Stimulated activated CD4-positive, alpha-beta T cell treated with anti-CD3 and anti-CD28 coated beads, Interleukin-4, amount 100 ng/mL, for 1 hour (primary cell): ENCODE measurements at places on chromosomes 1 and 21.

GRCh38 chr1:109290998-109291397 is 8.1 kb upstream of the PSRC1 start:
- DNase-seq: no peak

DNA sequence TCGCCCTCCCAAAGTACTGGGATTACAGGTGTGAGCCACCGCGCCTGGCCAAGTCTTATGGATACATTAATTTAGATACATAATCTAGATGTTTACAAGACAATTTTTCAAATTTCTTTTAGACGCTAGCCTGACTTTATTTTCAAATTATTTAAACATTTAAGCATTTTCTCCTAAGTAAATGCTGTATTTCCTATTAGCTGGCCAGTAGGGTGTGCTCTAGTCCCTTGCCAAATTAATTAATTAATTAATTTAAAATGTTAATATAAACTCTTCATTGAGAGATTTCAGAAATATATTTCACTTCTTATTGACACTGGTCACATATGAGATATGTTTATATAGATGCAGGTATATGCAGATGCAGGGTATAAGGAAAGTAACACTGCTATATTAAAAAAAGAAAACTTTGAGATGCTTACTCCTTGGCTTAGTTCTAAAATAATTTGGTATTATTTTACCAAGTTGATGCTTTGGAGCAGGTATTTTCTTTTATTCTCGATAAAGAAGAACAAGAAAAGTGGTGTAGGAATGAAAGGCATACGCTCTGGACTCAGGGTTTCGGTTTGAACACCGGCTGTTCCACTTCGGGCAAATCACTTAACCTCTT is 5.2 kb upstream of the ERRFI1 start:
- DNase-seq: no peak

DNA sequence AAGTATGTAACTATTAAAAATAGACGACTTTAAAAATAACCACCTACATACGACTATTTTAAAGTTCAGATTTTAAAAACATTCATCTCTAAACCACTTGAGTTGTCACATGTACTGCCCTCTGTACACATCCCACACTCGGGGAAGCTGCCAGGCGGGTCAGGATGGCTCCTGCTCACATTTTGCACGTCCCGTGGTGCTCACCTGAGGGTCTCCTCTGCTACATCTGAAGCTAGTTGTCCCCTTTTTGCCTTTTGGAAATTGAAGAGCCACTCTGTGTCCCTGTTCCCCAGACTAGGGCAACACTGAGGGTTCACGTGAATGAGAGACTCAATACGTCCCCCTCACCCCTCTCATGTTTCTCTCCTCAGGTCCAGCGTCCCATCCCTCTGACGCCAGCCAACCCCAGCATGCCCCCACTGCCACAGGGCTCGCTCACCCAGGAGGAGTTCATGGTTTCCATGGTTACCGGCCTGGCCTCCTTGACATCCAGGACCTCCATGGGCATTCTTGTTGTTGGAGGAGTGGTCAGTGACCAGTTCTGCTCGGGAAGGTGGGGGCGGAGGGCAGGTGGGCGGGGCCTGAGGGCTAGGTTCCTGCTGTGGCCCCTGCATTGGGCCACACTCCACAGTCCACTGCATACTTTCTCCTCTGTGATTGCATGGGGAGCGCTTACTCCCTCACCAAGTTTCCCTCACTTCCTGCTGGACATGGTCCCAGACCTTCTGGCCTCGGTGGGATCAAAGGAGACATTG is 13.0 kb upstream of the MIIP start:
- DNase-seq: no peak

DNA sequence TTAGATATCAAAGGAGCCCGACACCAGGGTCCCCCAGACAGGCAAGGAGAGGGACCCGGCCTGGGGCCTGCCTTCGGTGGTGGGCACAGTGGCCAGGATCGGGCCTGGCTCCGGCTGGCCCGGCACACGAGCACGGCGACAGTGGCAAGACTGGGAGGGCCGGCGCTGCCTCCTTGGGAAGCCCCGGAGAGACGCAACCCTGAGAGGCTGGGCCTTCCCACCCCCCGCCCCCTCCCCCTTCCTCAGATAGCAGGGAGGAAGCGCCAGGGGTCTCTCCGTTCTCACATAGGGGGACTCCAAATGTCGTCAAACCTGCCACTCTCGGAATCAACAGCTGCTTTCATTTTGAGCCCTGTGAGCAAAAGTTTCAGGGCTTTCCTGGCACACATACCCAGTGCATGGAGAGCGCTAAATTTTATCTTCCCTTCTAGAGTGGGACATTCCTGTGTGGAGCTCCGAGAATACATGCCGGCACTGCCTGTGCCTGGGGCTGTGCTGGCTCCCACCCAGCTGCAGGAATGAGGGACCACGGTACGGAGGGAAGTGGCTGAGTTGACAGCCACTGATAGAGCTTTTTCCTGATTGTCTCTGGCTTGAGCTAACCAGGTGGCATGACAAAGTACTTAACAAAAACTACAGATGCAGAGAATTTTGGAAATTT is 62.4 kb downstream of the CD247 start:
- DNase-seq: peak; percentile 58

GRCh38 chr1:99577313-99577712 is 68.6 kb upstream of the PALMD start:
- DNase-seq: no peak

- DNase-seq: no peak
Measured at GRCh38 chr21:38999161-38999560, 184.1 kb downstream of the PSMG1 start.

- no peak for DNase-seq
Measured at GRCh38 chr1:234863551-234863971, 253.6 kb upstream of the IRF2BP2 start.

DNA sequence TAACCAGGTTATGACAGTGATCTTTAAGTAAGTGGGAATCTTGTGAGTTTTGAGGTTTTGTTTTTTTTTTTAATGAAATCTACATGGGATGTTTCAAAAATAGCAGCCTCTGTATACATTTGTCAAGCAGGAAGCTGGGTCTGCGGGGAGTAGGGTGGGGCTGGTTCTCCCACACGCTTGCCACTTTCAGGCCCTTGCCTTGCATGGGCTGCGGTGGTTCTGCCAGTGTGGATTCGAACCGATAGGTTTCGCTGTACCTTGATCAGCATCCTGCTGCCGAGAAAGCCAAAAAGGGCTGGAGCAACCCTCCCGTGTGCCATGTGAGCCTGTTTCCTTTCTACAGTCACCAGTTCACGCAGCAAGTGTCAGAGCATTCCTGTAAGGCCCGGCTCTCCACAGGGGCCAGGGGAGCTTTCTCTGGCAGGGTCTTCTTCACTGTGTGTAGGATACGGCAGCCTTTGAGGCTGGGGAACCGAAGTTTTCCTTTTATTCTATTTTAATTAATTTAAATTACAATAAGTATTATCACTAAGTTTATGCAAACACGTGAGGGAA is 79.2 kb upstream of the SAMD11 start:
- peak; percentile 19 for DNase-seq

DNA sequence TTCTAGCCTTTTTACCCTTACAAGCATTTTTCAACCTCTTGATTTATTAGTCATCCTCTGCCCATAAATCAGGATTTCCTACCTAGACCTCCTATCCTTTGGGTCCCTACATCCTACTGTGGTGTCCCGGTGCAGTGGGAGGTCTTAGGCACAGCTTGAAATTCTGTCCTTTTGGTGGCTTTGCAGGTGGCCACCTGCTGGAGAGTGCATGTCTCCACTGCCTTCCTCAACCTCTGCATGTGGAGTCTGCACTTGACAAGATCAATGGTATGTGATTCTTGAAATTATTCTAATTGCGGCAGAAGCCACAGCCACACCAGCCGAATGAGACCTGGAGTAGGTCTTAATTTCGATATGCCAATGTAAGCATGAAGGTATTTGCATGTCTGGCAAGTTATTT is 11.4 kb upstream of the KCNA3 start:
- DNase-seq: peak; percentile 11

DNA sequence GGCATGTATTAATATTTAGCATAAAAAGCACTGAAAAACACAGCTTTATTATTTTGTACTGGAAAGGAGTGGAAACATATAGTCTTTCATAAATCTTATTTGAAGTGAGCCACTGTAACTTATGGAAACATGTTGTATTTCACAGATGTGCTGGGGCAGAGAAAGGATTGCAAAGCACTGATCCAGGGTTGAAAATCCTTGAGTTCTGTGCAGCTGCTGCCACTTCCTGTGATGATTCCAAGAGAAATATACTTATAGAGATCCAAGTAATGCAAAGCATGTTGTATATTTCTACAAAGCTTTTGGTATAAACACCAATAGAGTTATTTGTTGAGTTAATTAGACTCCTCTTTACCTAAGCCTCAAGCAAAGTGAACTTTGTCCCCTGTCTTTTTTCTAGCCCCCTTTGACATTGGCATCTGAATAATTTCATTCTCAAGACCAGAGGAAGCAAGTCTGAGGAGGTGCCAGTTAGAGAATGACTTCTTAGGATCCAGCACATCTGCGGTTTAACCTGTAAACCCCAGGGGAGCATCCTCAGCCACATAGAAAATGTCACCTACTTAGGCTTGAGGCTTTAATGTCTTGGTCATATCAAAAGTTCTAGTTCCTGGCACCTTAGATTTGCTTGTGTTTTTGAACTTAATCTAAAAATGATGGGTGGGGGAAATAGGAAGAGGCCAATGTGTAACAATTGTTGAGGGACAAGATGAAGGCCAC is 173.3 kb downstream of the FASLG start:
- no peak for DNase-seq

GRCh38 chr1:211951856-211952255 is 83.5 kb downstream of the INTS7 start:
- DNase-seq: no peak

GRCh38 chr1:179195376-179195775 is 34.1 kb downstream of the ABL2 start:
- DNase-seq: no peak

- DNase-seq: peak; percentile 50
Measured at GRCh38 chr1:84772428-84772943, 82.2 kb upstream of the SSX2IP start.

DNA sequence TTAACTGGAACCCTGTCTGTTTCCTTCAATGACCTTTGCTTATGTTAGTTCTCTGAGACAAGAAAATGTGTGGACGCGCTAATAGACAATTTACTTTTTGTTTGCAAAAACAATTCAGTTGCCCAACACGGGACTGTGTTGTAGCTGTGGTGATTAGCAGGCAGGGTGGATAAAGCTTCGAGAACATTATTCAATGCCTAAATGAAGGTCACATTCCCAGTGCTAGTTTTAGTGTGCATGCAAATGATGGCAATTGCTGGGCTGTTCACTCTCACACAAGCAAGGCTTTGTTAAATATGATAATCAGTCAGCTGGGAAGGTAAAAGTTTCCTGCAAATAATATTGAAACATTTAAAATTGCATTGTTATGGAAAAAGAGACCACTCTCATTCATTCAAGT is 188.4 kb downstream of the BACH1 start:
- no peak for DNase-seq

DNA sequence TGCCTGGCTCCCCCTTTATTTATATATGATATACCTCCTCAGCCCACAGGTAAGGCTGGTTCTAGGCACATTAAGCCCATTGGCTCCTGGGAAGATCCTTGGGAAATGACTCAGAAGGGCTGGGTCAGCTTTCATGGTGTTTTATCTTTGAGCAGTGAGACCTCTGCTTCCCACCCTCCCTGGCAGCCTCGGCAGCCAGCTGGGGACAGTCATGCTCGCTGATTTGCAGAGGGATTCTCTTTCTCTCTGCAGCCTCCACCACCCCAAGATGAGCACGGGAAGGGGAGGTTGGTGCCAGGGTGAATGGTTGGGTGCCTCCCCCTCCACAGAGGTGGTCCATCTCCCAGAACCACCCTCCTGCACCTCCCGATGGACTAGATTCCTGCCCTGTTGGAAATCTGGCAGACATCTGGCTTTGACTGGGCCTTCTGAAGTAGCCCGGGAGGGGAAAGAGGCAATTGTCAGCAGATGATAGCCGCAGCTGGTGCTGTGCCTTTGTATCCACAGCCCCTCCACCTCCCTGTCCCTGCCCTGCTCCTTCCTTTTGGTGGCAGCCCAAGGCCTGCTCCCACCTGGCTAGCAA is 24.6 kb downstream of the IER5 start:
- DNase-seq: no peak

DNA sequence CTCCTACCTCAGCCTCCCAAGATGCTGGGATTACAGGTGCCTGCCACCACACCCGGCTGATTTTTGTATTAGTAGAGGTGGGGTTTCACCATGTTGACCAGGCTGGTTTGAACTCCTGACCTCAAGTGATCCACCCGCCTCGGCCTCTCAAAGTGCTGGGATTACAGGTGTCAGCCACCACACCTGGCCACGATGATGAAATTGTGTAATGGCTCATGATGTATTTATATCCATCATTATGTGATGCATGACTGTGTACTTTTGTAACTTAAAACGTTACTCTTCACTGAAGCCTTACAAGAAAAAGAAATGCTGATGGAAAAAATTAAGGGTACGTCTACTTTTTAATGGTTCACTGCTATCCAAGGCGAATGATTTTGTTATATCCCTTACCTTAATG is 7.5 kb downstream of the TARDBP start:
- no peak for DNase-seq

GRCh38 chr1:177274687-177275211 is 104.0 kb downstream of the BRINP2 start:
- no peak for DNase-seq

GRCh38 chr1:179748772-179749171 is 5.7 kb downstream of the FAM163A start:
- no peak for DNase-seq

DNA sequence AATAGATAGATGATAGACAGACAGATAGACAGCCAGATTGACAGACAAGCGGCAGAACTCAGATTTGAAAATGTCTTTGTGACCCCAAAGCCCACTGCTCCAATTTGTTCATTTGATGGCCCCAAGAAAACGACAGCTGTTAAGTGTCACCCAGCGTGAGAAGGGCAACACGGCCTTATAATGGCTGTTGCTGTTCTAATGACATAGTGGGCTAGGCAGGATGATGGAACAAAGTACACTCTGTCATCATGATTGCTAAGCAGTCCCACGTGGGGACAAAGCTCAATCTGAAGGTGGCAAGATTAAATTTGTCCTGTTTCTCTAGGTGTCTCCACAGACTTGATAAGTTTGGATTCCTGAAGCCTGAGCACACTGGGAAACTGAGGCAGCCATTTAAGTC is 112.9 kb downstream of the DAB1 start:
- no peak for DNase-seq

- DNase-seq: no peak
Measured at GRCh38 chr1:210949039-210949438, 184.9 kb downstream of the KCNH1 start.

DNA sequence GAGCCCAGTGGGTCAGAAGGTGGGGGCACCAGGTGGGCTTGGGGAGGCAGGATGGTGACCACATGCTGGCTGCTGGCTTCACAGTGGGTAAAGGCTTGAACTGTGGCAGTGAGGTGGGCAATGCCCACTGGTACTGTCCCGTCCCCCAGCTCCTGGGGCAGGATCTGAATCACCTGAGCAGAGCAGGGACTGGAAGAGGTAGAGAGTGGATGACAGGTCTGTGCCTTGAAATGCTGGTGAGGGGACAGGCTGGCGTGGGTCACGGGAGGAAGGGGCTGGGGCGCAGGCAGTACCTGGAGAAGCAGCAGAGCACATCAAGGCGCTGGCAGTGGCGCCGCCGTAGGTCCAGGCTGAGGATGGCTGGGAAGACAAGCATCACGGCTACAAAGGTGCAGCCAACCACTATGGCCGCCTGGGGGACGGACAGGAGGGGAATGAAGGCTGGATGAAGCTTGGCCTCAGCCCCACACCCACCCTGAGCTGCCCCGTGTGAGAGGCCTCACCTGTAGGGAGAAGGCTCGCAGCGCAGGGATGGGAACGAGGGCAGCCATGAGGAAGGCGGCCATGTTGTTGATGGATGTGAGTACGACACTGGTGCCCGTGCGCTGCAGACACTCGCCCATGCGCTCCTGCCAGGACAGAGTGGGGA is 14.9 kb downstream of the PTCH2 start:
- DNase-seq: no peak
